NCI-H446 treated with DMSO at 0.1 percent for 48 hours (cell line): ENCODE measurements at places on chromosomes 6 and 20.

DNA sequence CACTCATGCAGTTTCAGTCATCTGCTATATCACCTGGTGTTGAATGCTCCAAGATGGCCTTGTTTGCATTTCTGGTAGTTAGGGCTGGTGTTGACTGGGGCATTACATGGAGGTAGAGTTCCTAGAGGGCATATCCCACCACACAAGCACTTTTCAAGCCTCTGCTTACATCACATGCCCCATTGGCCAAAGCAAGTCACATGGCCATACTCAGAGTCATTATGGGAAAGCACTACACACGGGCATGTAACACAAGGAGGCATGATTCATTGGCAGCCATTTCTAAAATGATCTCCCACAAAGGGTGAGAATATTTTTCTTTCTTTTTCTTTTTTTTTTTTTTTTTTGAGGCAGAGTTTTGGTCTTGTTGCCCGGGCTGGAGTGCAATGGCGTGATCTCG is 73.2 kb downstream of the TRMT6 start:
- no peak for DNase-seq

- no peak for DNase-seq
Observed at GRCh38 chr6:33073431-33073871, at the start of gene HLA-DPA1. TSS of gene HLA-DPA1 (minus strand) at chr6:33073649.

- DNase-seq, result no peak
Observed at GRCh38 chr20:5261763-5262162, 55.0 kb downstream of the PROKR2 start.

DNA sequence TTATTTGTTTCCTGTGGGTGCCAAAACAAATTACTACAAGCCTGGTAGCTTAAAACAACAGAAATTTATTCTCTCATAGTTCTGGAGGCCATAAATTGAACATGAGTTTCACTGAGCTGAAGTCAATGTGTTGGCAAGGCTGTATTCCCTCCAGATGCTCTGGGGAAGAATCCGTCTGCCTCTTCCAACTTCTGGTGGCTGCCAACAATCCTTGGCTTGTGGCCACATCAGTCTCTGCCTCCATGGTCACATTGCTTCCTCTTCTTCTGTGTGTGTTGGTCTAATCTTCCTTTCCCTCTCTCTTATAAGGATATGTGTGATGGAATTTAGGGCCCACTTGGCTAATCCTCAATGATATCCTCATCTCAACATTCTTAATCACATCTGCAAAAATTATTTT is 92.8 kb upstream of the EPB41L1 start:
- peak; percentile 95 for DNase-seq

DNA sequence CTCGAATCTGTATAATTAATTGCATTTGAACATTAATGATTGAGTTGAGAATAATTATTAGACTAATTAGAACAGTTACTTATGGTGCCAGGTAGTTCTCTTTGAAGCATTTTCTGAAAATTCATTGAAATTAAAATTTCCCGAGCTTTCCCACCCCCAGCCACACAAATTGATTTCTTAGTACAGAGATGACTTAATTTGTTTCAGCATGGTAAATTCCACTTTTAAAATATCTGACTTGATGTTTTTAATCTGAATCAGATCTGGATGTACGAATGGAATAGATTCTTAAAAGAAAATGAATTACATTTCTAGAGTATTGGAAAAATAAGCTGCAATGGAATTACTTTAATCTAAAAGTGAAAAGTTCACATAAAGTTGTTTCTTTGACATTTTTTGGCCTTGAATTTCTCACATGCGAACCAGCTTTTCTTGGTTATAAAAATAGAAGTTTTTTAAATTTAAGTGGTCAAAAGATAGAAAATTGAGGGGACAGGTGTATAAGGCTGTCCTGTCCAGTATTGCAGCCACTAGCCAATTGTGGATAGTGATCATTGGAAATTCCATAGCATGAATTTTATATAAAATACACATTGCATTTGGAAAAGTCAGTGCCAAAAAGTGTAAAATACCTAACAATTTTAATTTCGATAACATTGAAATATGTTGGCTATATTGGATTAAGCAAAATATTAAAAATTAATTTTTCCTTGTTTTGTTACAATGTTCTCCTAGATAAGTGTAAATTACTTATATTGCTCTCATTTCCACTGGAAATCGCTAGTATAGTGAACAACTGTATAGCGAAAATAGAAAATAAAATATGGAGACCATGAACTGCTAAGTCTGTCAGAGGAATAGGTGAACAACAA is 102.9 kb downstream of the OR2B2 start:
- no peak for DNase-seq

GRCh38 chr6:56686429-56686828 is 43.7 kb upstream of the DST start:
- no peak for DNase-seq

DNA sequence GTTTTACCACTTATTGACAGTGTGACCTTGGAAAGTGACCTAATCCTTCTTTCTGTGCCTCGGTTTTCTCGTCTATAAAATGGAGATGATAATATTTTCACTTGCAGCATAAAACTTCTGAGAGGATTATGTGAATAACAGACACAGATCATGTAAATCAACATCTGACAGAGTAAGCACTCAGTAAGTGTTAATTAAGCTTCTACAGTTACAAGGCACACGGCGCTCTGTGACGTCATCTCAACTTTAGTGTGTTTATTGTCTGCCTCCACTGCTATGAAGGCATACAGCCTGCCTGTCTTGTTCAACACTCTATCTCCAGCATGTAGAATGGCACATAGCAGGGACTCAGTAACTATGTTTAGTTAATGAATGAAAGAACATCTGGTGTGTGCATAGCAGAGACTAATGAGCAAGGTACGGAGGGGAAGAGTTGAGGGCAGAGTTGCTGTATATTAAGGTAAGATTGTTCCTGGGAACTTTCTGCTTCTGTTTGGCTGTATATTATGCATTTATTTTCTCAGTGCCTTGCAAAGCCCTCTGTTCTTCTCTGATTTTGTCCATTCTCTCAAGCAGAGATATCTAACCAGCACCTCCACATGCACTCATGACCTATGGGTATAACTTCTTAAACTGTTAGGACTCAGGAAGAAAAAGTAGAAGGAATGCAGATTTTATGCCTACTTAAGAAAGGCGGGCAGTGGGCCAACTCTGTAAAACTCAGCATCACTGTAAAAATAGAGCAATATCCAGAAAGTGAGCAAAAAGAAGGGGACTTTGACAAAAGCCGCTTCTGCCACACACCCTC is 66.4 kb upstream of the STMND1 start:
- no peak for DNase-seq

DNA sequence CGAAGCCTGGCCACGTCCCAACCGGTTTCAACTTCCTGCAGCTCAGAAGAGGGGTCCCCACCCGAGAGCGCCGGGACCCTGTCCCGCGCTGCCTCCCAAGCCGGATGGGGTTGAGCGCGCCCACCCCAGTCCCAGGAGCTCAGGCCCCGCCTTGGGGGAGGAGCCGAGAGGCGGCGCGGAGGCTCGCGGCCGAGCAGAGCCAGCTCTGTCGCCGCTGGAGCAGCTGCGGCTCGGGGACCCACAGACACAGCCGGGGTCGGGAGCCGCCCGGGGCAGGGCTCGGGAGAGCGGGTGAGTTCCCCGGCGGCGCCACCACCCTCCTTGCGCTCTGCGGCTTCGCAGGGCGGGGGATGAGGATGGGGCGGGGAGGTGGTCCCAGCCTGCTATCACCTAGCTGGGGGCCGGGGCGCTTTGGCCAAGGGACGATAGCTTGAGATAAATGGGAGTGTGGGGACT is at the start of gene PPP1R16B:
Gene PPP1R16B (plus strand): TSS at position 196 of the 456 bp plus-strand sequence. CDS start 30,229 bp downstream, outside the sequence.
- no peak for DNase-seq

- DNase-seq, result no peak
Observed at GRCh38 chr6:35669451-35670045, 19.2 kb downstream of the FKBP5 start.

DNA sequence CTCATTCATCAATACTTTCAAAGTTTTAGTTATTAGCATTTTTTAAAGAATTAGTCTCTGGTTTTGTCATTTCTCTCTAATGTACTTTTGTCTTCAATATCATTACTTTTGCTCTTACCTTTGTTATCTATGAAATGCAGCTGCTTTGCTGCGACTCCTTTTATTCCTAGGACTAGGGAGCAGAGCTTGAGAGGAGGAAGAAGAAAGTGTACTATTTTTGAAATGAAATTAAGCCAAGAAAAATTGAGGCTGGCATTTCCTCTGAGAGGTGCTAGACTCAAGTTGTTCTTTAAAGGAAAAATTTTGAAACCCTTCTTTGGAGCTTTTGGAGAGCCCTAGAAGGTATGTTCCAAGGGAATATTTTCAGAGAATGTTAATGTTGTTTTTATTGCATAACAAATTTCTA is 48.3 kb upstream of the MRAP2 start:
- DNase-seq, result no peak

GRCh38 chr6:156126535-156126934 is 650.6 kb upstream of the ARID1B start:
- DNase-seq, result no peak

GRCh38 chr6:39321761-39322160 is 741 bp downstream of the KCNK16 start:
- no peak for DNase-seq

DNA sequence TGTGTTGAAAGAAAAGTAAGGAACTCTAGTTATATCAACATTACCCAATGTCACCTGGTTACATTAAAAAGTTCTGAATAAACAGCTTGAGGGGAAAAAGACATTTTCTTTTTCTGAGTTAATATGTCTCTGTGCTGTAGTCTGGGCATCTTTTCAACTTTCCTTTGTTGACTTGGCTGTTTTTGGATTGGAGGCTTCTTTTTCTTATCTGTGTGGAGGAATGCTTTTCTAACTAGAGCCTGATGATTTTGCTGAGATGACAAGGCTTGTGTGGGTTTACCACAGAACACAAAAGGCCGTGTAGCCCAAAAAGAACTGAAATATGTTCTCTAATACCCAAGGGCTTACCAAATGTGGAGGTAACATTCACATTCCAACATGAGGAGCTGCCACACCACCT is 161.8 kb downstream of the KCNQ5 start:
- DNase-seq, result no peak

DNA sequence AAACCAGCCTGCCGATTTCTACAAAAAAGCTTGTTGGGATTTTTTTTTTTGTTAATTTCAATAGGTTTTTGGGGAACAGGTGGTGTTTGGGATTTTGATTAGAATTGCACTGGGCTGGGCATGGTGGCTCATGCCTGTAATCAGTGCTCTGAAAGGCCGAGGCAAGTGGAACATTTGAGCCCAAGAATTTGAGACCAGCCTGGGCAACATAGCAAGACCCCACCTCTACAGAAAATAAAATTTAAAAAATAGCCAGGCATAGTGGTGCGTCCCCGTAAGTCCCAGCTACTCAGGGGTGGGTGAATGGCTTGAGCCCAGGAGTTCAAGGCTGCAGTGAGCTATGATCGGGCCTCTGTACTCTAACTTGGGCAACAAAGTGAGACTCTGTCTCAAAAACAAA is 40.5 kb upstream of the ASF1A start:
- no peak for DNase-seq
